ENCODE measurements at places on chromosomes 3 and 15.

DNA sequence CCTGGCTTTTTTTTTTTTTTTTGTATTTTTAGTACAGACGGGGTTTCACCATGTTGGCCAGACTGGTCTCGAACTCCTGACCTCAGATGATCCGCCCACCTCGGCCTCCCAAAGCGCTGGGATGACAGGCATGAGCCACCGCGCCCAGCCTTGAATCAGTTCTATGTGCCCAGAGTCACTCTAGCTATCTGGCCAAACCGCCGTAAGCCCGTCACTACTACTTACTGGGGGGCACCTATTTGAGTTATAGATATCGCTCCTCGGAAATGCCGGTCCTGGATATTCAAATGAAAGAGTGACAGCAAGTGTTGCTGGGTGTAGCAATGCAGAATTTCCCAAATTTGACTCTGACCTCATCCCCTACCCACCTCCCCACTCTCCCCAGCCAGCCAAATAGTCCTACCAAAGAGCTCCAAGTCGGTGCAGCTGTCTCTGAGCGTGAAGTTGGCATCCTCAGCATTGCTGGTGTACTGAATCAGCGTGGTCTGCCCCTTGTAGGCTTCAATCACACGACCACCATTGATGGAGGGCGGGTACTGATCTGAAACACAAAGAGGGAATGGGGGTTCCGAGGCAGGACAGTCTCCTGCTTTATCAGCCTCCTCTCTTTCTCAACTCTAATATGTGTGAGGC, 38.1 kb downstream of the MUC20 start:
- DNase-seq, result no peak

DNA sequence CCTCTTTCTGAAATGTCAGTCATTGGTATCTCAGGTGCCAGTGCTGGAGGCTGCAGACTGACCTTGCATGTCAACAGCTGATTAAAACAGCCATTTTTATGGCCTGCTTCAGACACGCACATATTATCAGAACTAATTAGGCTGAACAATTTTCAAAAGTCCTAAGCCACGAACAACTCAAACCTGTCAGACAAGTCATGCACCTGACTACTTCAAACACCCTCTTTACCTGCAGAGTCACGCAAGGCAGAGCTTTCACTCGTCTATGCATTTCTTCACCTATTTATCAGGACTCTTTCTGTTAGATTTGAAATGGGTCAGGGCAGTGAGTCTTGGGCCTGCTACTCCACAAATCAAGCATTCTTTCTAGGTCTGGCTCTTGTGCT, 26.7 kb downstream of the CLK3 start:
- DNase-seq, result no peak

DNA sequence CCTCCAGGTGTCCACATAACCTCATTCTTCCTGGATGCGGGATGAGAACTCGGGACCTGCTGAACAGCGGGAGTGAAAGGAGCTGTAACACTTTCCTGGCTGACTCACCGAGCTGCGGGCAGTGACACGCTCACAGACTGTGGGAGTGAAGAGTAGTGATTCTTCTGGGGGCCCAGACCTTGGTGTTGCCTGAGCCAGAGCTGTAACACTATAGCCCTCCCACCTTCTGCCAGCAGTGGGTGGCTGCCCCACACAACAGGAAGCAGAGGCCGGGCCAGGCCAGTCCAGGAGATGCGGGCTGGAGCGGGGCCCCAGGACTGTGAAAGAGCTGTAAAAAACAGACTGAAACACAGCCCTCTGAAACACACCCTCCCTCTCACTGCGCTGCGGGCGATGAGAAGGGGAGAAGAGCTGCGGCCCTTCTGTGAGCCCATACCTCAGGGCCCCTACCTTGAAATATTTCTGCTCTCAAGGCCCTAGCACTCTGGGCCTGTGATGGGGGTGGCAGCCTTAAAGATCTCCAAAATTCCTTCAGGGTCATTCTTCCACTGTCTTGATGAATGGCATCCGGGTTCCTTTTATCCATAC, 464.0 kb upstream of the CCDC54 start:
- DNase-seq, result no peak

- DNase-seq, result no peak
Observed at GRCh38 chr15:76529911-76530310, 193.3 kb downstream of the ISL2 start.

DNA sequence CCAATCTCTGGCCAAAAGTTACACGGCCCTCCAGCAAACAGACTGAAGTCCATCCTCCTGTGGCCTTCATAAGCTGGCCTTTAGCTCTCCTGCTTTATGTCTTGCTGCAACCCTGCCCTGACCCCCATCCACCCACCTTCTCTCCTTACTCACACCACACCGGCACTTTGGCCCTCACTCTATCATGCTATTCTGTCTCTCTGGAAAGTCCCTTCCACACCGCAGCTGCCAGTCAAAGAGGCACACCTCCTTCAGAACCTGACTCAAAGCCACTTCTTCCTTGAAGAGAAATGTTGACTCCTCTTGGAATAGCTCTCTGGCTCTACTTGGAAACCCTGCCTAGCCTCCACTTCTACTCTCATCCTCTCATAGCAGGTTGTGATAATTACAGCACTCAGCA, 4.5 kb downstream of the GPR156 start:
- no peak for DNase-seq

- no peak for DNase-seq
Observed at GRCh38 chr3:70813311-70813710, 500.9 kb upstream of the MDFIC2 start.
